ENCODE measurements at places on chromosomes 1 and 21.

GRCh38 chr1:6953907-6954364 is 168.7 kb downstream of the CAMTA1 start:
- no peaks in the 10 kb centered on the region for H3K36me3 ChIP-seq
- DNase-seq = no peak
- peaks cover 21% of the 10 kb centered on the region for H3K4me1 ChIP-seq

- H3K4me3 ChIP-seq = no peak overlapping the region
- H3K27ac ChIP-seq = no peak overlapping the region
- DNase-seq = no peak
- no peaks in the 10 kb centered on the region for H3K36me3 ChIP-seq
Observed at GRCh38 chr1:220918285-220918951, 39.2 kb downstream of the HLX start.

DNA sequence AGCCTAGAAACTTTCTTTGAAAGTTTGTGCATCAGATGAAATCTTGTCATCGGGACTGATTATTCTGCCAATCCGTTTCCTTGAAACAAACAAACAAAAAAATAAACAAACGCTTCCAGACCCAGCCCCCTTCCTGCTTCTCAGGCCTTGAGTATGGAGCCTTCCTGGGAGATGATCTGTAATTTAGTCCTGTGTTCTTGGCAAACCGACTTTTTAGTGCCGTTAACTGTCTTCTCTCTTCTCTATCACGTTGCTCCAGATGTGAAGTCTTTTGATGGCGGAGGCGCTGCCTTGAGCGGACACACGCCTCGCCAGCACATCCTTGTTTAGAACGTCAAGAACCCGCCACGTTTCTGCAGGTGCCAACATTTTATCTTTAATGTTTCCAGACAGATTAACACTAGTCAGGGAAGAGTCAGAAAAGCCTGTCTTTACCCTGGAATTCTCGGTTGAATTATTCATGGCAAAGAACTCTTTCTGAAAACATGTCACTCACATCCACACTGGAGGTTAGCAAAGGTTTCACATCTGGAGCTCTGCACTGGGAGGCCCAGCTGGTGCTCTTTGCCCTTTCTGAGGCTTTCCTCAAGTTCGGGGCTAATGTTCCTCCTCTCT is 265.7 kb upstream of the C1orf174 start:
- H3K27me3 ChIP-seq = no peaks in the 10 kb centered on the region
- H3K4me1 ChIP-seq = no peaks in the 10 kb centered on the region
- no peak overlapping the region for H3K4me3 ChIP-seq
- no peaks in the 10 kb centered on the region for H3K36me3 ChIP-seq

DNA sequence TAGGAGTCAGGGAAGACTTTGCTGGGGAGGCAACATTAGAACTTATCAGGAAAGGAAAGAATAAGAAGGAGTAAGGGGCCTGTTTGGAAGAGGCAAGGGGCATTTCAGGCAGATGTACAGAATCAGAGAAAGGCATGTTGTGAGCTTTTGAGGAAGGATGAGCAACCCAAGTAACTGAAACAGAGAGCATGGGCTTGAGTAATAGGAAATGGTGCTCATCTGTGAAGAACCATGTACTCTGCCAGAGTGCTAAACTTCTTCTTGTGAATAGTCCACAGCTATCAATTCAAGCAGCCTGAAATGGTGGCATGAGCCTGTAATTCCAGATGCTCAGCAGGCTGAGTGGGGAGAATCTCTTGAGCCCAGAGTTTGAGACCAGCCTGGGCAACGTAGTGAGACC is 19.2 kb upstream of the PIGK start:
- no peaks in the 10 kb centered on the region for H3K4me1 ChIP-seq
- H3K27ac ChIP-seq = no peak overlapping the region
- no peaks in the 10 kb centered on the region for H3K27me3 ChIP-seq
- H3K4me3 ChIP-seq = no peak overlapping the region
- DNase-seq = peak; percentile 2
- no peaks in the 10 kb centered on the region for H3K36me3 ChIP-seq

GRCh38 chr1:168861421-168862004 is 132.5 kb upstream of the DPT start:
- no peak for DNase-seq
- no peaks in the 10 kb centered on the region for H3K4me1 ChIP-seq
- H3K36me3 ChIP-seq = no peaks in the 10 kb centered on the region
- no peak overlapping the region for H3K4me3 ChIP-seq

DNA sequence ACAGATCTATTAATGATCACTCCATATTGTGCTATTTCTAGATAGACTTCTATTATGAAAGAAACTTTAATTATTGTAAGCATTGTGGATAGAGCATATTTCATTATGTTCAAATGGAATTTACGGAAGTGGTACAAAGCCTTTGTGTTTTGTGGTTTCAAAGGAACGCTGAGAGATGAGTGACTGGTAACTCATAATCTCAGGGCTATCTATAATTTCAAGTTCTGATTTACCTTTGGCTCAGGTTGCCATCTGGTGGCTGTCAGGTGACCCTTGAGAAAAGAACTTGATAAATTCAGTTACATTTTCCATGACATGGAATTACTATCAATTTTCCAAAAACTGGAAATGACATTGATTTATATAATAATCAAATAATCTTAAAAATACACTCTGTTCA is 12.2 kb downstream of the NTNG1 start:
- no peaks in the 10 kb centered on the region for H3K27me3 ChIP-seq
- no peak for DNase-seq
- no peaks in the 10 kb centered on the region for H3K36me3 ChIP-seq
- H3K27ac ChIP-seq = no peak overlapping the region
- no peaks in the 10 kb centered on the region for H3K4me1 ChIP-seq

DNA sequence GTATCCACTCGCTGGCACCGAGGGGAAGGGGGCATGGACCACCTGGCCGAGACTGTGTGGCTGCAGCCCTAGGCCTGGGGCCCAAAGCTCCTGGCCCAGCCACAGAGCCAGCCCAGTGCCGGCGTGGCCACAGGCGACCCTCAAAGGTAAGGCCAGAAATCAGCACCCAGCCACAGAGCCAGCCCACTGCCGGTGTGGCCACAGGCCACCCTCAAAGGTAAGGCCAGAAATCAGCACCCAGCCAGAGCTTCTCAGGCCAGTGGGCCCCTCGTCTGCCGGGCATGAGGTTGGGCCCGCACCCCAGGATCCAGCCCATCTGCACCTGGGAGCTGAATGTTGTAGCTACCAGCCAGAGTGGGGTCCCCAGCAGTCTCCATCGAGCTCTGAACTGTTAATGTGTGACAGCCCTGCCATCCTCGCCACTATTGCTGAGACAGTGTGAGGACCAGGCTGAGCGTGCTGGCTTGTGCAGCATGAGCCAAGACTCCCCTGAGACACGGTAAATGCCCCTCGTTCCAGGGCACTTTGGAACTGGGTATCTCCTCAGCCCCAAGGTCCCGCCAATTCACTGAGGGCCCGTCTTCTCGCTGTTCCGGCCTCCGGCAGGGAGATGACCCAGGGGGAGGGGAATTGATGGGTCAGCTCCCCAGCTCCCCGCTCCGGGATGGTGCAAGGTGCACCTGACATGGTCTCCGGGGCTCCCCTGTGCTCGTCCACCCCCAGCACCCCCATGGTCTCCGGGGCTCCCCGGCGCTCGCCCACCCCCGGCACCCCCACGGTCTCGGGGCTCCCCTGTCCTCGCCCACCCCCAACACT is 4.7 kb upstream of the FTCD start:
- H3K36me3 ChIP-seq = no peaks in the 10 kb centered on the region
- H3K27me3 ChIP-seq = no peaks in the 10 kb centered on the region
- H3K27ac ChIP-seq = no peak overlapping the region
- peaks cover 11% of the 10 kb centered on the region for H3K4me1 ChIP-seq
- no peak overlapping the region for H3K4me3 ChIP-seq

DNA sequence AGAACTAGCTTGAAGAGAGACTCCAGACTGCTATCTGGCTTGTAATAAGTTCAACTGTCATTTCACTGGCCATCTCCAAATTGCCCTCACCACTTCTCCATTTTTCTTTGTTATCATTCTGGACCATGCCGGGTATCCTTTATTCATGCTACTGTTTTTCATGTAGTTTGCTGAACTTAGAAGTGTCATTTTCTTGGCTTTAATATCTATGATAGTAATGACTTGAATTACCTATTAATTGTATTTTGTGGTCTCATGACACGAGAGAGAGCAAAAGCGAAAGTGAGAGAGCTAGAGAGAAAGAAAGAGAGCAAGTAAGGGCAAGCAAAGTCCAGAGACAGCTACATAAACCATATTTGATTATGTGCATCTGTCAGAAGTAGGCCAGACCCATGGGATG is 184.9 kb upstream of the ATP1B1 start:
- DNase-seq = no peak
- H3K36me3 ChIP-seq = no peaks in the 10 kb centered on the region
- H3K27ac ChIP-seq = no peak overlapping the region
- H3K4me1 ChIP-seq = no peaks in the 10 kb centered on the region

DNA sequence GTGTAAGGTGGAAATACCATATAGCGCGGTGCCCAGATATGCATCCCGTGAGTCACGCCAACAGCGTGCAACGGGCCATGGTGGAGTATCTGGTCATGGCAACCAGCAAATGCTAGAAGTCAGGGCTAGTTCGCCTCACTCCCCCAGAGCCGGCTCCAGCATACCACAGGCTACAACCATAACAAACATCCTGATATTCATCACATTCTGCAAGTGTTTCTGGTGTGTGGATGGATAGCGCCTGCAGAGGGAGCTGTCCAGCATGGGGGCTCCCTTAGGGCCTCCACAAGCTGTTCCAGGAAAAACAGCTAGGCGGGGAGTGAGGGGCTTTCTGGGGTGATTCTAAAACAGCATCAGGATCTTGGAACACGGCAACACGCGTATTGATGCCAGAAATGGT is 6.8 kb downstream of the C1orf198 start:
- no peak for DNase-seq
- H3K27me3 ChIP-seq = no peaks in the 10 kb centered on the region
- H3K36me3 ChIP-seq = no peaks in the 10 kb centered on the region

DNA sequence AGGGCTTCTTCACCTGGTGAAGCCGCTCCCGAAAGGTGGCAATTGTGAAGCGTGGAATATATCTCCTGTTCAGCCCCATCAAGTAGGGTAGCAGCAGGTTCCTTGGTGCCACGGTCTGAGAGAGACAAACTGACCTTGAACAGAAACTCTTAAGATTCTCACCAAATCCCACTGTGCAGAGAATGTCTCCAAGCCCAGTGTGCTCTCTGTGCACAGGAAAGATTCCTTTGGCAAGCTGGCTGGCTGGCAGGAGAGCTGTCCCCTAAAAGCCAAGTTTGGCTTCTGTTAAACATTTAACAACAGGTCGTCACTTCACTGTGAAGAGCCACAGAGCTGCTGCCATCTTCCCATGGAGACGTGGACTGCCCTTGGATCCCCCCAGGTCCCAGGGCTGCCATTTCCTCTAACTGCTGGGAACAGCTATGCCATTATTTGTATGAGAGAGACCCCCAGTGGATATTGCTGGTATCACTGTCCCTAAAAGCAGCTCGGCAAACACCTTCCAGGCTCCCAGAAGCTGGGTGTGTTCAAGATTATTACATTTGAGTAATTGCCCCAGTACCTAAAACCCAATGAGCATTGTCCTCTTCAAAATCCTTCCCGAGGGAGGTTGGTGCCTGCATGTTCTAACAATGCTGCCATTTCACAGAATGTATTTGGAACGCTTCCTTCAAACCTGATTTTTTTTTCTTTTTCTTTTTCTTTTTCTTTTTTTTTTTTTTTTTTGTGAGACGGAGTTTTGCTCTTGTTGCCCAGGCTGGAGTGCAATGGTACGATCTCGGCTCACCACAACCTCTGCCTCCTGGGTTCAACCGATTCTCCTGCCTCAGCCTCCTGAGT is 71.8 kb downstream of the CD58 start:
- no peak overlapping the region for H3K4me3 ChIP-seq
- H3K36me3 ChIP-seq = no peaks in the 10 kb centered on the region
- no peak overlapping the region for H3K27ac ChIP-seq
